ENCODE measurements at places on chromosomes 3 and 15. TPM values are rescaled to one million over a fixed set of nuclear protein-coding genes. Genes with fewer than 3 reads are reported as not detected.

DNA sequence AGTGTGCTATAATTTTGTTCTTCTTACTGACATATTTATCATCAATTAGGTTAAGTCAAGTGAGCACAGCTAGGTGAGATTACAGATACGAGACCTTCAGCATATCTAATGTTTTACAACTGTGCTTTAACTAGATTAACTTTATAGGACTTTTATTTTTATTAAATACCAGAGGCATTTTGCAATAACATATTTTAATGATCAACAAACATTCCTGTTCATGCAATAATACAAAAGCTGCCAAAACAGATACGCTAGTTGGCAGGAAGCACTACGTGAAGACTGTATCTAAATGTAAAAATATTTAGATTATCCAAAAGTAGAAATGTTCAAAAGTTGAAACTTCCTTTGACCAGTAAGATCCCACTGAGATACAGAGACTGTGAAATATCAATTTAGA is 139.1 kb downstream of the CBLB start:
- peak; percentile 64 for DNase-seq

DNA sequence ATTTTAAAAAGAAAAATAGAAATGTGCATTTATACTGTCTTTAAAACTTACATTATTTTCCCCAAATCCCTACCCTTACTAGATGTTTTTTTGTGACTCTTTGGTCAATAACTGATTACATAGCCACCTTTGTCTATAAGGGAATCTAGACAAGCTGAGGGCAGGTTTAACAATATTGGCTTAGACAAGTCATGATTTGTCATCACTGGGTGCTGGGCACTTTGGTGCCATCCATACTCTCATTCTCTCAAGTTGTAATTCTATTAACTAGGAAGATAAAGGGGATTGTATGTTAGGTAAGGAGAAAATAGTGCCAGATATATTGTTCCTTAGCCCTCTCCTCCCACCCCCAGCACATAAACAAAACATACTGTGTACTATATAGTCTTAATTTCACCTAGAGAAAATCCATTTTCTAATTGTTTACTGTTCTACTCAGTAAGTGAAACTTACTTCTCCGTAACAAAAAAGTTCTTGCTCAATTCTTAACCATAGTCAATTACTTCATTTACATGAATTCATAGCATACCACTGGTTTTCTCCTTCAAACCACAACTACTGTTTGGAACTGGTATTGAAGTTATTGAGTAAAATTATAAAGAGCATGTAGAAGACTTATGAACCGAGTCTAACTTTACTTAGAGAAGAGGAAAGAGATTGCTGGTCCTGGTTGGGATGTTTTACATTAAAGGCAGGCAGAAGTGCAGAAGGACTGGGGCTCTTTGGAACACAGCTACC is 877.1 kb downstream of the PDCD6IP start:
- DNase-seq: no peak

GRCh38 chr3:160987982-160988964 is 116.9 kb downstream of the B3GALNT1 start:
- no peak for DNase-seq

The FOXB1 gene
- not detected for total RNA-seq

The CCDC54 gene
- total RNA-seq: not detected

The C3orf62 gene
- 1.5 TPM for total RNA-seq

The SH2D7 gene
- not detected for total RNA-seq

- DNase-seq: peak; percentile 71
Observed at GRCh38 chr3:113912552-113913236, 35.1 kb upstream of the ZDHHC23 start.

DNA sequence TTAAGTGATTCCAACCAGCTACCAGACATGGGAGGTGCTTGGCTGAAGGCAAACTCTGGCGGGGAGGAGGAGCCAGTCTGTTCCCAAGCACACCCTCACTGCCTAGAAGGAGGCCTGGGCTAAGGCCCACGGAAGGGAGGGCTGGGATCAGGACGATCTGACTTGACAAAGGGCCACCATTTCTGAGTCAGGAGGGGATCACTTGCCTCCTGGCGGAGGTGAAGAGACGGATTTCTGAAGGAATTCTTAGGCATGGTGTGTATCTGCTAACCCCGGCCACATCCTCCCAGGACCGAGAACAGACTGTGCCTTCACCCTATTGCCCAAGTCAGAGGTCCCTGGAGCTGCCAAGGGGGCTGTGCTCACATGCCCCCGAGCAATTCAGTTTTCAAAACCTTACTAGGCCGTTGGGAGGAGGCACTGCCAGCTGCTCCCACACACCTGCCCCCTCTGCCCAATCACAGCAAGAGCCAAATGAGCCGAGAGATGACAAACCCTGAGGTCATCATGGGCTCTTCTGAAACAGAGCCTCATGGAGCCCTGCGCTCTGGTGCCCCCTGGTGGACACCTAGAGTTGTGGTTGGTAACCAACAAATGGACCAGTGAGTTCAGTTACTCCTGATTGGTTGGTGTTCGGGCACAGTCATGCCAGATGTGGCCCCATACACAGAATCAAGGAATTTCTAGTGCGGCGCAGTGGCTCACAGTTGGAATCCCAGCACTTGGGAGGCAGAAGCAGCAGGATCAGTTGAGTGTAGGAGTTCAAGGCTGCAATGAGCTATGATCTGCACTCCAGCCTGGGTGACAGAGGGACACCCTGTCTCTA is 6.5 kb upstream of the TNK2 start:
- DNase-seq: peak; percentile 96

The KLHL40 gene
- not detected for total RNA-seq

DNA sequence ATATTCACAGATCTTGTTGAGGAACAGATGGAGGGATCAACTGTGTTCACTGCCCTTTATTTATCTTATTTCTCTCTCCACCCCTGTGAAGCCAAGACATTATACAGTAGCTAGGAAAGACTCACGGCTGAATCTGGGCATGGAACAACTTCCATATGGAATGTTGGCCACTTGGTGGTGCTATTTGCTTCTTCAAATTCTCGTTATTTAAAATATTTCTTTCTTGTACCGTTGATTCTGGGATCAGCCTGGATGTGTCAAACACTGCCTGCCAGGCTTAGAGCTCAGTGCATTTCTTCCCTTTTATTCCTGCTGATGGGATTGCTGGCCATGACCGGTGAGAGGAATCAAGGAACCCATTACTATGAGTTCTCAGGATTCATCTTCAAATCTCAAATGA is 17.5 kb upstream of the GASK1A start:
- peak; percentile 34 for DNase-seq

GRCh38 chr3:108804437-108804836 is 18.1 kb upstream of the TRAT1 start:
- DNase-seq: no peak

- DNase-seq: no peak
Observed at GRCh38 chr3:186566772-186567071, 417 bp downstream of the TBCCD1 start.

DNA sequence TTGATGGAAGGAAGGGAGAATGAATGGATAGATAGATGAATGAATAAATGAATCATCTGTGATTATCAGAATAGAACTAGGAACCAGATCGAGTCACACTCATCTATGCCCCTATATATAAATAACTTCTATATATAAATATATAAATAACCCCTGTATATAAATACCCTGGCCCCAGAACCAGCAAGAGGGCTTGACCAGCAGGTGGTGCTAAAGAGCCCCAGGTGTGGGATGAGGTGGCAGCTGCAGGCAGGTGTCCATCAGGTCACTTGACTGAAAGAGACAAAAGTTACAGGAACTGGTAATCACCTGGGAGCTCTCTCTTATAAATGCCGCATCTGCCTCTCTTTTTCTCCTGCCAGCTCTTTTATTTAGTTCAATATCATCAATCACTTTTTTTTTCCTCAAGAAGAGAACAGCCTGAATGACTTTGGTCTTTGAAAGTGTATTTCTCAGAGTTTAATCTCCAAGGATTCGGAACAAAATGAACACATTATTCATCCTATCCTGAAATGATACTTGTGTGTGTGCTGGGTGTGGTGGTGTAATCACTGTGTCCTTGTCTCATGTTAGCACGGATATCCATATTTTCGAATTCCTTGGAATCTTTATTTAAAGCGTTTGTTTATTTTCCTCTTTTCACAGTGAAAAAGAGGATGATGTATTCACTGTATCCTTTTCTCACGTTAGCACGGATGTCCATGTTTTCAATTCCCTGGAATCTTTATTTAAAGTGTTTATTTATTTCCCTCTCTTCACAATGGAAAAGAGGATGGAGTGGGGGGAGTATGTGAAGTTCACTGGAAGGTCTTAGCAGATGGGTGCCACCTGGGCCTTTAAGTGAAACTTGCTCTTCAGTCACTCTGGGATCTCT is 35.4 kb upstream of the ATG7 start:
- DNase-seq: peak; percentile 58

DNA sequence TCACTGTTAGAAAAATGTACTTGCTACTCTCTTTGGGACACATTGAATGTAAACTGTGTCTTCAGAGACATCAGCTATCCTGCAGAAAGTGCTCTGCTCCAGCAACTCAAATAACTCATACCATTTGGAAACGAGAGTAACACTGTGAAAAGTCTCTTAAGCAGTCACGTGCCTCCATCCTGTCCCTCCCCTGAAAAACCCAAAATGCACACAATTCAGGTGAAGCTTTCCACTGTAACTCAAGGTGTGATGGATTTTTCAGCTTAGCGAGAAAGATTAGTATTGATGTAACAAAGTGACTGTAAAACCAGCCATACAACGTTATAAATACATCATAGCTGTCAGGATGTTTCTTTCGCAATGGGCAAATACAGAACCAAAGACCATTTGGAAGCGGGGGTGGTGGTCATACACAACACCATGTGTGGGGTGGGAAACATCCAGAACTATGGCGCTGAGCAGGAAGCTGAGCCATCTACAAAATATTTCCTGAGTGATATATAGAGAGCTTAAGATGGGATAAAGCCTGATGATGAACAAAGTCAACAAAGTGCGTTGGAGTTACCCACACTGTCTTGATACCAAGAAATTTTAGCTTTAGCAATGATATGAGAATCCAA is 332.3 kb downstream of the FOXP1 start:
- peak; percentile 82 for DNase-seq

DNA sequence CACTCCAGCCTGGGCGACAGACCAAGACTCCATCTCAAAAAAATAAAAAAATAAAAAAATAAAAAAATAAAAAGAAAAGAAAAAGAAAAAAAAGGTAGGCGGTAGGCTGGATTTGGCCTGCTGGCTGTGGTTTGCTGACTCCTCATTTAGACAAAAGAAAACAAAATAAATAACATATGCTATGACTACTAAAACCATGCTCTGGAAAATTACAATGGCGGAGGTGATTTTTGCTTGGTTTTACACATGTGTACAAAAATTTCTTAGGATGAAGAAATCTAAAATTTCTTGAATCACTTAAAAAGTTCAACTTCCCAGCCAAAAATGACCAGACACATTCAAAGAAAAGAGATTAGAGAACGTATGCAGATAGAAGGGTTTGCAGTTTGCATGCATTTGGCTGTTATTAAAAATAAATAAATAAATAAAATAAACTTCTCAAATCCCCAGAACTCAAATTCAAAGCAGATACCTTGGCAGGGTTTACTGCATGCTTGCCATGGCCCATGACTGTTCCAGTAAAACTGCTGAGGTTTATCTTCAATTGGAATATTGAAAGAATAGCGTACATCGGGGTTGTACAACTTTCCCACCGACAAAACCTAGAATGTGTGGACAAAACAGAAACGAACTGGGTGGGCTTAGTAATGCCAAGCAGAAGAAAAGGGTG is 65.9 kb downstream of the ADAMTS9 start:
- peak; percentile 17 for DNase-seq

DNA sequence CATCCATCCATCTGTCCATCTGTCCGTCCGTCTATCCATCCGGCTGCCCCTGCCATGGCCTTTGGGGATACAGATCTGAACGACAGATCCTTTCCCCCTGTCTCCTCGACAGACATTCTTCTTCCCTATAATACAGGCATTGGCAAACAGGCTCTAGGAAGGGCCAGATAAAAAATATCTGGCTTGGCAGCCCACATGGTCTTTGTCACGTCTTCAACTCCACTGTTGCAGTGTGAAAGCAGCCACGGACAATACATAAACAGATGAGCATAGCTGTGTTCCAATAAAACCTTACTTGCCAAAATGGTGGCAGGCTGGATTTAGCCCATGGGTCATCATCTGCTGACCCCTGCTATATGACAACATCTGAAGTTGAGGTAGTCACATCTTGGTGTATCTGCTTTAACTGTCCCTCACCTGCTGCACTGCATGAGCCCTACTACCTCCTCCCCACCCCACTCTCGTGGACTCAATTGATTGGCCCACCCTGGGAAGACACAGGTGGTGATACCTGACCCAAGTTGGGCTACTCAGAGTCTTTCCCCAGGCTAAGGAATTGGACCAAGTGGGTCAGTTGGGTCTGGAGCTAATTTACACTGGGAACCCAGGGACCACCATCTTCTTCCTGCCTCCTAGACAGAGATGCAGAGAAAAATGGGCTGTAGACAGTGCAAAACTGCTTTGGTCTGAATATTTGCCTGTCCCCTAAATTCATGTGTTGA is 128.4 kb upstream of the SMAD3 start:
- DNase-seq: no peak

DNA sequence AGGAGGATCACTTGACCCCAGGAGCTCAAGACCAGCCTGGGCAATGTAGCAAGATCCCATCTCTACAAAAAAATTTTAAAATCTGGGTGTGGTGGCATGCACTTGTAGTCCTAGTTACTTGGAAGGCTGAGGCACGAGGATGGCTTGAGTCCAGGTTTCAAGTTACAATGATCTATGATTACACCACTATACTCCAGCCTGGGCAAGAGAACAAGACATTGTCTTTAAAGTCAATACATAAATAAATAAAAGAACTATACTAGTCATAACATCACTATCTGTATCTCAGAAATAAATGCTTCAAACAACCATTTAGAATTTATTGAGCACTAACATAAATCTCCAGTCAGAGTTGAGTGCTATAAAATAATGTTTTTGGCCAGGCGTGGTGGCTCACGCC is 8.5 kb upstream of the PHLDB2 start:
- peak; percentile 88 for DNase-seq

GRCh38 chr15:67769497-67770357 is 55.6 kb upstream of the SKOR1 start:
- DNase-seq: no peak

GRCh38 chr3:116067326-116067725 is 378.0 kb downstream of the LSAMP start:
- DNase-seq: no peak

DNA sequence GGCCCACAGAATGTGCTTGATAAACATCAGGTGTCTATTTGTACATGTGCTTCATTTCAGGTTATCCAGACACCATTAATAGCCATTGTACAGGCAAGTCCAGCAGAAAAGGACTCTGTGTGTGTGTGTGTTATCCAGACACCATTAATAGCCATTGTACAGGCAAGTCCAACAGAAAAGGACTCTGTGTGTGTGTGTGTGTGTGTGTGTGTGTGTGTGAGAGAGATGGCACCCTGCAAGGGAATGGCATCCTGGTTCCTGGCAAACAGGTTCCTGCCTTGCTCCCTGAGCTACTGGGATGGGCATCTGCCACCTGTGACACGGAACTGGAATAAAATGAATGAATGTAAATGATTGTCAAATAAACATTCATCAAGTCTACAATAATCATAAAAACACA is 11.7 kb downstream of the SUCLG2 start:
- DNase-seq: no peak

- DNase-seq: peak; percentile 83
Observed at GRCh38 chr3:30611613-30612436, 5.4 kb downstream of the TGFBR2 start.

The SNRPA1 gene
- total RNA-seq: 7.7 TPM

The HACD2 gene
- 22.0 TPM for total RNA-seq
